Right lung (tissue), 10 donors: ENCODE measurements at places on chromosomes 2 and 18. TPM values are rescaled to one million over a fixed set of nuclear protein-coding genes. Genes with fewer than 3 reads are reported as not detected.

- DNase-seq, result no peak
These were observed 574.2 kb downstream of the CCDC85A start for GRCh38 chr2:56757884-56758545.

- no peak for DNase-seq
These were observed 3.4 kb upstream of the NARS1 start for GRCh38 chr18:57624988-57625387.

GRCh38 chr2:125259451-125259850, 1234.4 kb downstream of the CNTNAP5 start:
- DNase-seq, result no peak

GRCh38 chr18:26002375-26002910, 88.0 kb downstream of the SS18 start:
- DNase-seq, result no peak

DNA sequence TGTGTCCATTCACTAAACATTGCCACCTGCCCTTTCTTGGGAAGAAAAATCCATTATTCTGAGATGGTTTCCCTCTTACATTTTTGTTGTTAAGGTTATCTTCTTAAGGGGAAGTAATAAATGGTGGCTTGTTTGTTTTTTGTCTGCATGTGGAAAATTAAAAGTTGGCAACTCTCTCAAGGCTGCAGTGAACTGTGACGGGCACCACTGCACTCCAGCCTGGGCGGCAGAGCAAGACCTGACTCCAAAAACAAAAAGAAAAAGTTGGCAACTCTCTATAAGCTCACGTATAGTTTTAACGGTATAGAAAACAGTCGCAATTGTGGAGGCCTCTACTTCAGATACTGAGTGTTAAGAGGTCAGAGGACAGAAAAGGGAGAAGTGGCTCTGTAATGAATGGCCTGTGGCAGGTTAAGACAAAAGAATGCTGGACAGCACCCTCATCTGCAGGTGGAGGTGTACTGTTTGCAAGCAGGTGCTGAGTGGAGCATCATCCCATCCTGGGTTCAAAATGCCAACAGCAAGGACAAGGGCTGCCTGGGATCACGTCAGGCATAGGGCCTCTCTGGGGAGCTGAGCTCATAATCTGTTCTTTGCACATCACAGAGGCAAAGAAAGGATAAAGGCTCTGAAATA, 16.7 kb downstream of the L3MBTL4 start:
- no peak for DNase-seq

Gene HOXD13
- not detected for polyA plus RNA-seq

Gene FOXD4L1
- polyA plus RNA-seq, result 0.25 TPM
